ENCODE measurements at places on chromosomes 2 and 18. TPM values are rescaled to one million over a fixed set of nuclear protein-coding genes. Genes with fewer than 3 reads are reported as not detected.

GEN1 gene
- polyA plus RNA-seq = 10.3 TPM

SERPINB7 gene
- 0.47 TPM for polyA plus RNA-seq

STAT4 gene
- 11.7 TPM for polyA plus RNA-seq

TEX44 gene
- polyA plus RNA-seq = not detected

PECR gene
- polyA plus RNA-seq = 45.6 TPM

ESCO1 gene
- 30.3 TPM for polyA plus RNA-seq

ATP6V1B1 gene
- 67.3 TPM for polyA plus RNA-seq

FSIP2 gene
- 3.5 TPM for polyA plus RNA-seq

CKAP2L gene
- 15.8 TPM for polyA plus RNA-seq

TGFA gene
- 15.8 TPM for polyA plus RNA-seq

GRCh38 chr2:236968880-236969534, 116.7 kb upstream of the COPS8 start:
- DNase-seq = no peak

DNA sequence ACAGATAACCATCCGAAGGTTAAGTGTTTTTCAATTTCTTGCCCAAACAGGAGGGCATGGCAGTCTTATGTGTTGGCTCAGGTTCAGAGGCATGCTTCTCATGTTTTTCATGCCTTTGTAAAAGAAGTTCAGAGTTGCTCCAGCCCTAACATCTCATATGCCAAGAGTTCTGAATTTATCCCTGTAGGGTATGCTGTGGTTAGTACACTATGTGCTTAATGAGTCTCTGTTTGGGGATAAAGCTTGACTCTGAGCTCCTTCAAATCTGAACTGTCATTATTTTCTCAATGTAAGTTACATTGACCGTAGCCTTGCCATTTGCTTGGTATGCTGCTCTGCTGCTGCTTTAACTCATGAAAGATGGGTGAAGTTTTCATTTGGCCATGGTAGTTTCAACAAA, 67.9 kb upstream of the PNPT1 start:
- no peak for DNase-seq

- no peak for DNase-seq
Observed at GRCh38 chr2:28977176-28977875, 3.8 kb upstream of the TOGARAM2 start.

GRCh38 chr2:108080177-108080576, 93.9 kb downstream of the SLC5A7 start:
- DNase-seq = no peak

- DNase-seq = no peak
Observed at GRCh38 chr2:143558665-143559064, 429.4 kb downstream of the ARHGAP15 start.

DNA sequence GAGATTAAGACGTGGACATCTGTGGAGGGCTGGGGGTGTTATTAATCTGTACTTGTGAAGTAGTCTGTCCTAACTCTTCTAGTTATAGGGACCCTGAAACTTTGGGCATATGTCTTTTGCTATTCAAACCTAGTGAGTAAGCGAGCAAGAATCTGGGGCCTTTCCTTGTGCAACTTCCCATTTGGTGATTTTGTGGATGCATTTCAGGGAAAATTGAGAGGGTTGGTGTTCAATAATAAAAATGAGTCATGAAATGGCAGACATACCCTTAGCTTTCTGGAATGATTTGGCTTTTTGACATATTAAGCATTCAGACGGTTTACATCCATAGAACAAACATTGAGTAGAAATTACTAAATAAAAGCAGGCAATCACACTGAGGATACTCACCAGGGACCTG, 17.0 kb downstream of the COL4A4 start:
- DNase-seq = no peak

- DNase-seq = no peak
Observed at GRCh38 chr2:5851410-5851809, 159.2 kb downstream of the SOX11 start.

DNA sequence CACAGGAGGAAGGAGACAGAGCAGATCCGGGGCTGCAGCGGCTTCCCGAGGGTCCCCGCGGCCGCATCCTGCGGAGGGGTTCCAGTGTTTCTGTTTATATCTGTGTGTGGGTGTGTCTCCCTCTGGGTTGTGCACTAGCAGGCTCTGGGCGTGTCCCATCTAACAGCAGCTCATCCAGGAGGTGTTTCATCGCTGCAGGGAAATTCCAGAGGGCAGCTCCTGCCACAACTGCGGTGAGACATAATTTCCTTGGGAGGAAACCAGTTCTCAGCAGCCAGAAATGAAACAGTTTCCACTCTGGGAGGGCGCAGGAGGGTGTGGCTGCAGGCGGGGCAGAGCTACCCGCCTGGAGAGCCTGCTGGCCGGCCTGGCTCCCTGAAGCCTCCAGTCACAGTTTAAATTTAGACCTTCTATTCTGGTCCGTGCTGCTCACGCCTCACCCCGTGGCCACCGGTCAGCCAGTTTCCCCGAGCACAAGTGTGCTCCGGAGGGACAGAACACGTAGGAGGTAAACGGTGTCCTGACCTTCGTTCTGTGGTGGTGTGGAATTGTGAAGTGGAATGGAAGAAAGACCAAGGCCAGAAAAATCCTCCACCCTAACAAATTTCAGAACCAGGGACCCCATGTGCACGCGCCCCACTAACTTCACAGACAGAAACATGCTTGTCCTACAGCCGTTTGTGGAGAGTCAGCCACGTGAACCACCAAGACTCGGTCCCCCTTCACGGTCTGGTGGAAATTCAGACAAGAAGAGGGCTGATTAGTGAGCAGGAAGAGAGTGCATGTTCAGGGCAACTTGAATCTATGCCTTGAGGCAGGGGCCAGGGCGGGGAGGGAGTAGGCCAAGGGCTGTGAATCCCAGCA, 50.2 kb downstream of the TEX44 start:
- no peak for DNase-seq

- DNase-seq = no peak
Observed at GRCh38 chr2:141201016-141201565, 929.7 kb downstream of the LRP1B start.

DNA sequence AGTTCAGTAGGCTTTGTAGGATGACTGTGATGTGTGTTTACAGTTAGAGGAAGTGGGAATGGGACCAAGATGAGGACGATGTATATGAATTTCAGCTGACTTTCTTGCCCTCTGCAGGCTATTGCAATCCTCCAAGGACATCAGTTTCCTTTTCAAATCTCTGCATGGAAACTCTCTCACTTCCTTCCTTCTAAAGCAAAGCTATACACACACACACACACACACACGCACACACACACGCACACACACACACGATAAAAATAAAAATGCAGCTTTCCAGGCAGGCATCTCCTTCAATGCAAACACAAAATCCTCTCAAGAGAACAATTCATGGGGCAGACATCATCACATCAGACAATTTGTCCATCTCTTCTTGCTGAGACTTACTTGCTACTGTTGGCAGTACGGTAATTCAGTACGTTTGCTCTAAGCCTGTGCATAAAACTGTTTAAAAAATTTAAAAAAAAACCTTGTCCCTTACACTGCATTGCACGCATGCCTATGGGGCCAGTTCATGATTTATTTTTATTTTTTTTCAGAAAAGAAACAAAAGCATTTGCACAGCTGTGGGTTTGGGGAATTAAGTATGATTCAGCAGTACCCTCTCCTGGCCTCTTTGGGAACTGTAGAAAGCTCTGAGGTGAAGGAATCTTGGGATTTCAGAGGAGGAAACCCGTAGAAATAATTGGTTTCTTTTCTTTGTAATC, 27.1 kb upstream of the ICOS start:
- DNase-seq = peak; percentile 54

DNA sequence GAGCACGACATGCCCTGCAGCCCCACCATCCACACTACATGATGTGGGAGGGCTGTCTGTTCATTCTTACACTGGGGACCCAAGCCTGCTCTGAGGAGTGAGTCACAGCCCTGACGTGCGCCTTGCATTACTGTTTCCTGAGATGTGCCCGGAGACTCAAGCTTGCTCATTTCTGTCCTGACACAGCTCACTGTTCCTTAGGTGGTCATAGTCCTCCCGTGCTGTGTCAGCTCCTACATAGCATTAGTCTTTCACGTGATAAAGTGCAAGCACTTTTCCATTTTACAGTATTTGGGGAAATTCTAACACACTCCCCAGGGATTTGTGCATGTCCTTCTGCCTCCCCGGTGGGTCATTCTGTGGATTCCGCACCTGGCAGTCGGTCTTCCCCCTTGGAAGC, 46.2 kb upstream of the TRIM43B start:
- no peak for DNase-seq

DNA sequence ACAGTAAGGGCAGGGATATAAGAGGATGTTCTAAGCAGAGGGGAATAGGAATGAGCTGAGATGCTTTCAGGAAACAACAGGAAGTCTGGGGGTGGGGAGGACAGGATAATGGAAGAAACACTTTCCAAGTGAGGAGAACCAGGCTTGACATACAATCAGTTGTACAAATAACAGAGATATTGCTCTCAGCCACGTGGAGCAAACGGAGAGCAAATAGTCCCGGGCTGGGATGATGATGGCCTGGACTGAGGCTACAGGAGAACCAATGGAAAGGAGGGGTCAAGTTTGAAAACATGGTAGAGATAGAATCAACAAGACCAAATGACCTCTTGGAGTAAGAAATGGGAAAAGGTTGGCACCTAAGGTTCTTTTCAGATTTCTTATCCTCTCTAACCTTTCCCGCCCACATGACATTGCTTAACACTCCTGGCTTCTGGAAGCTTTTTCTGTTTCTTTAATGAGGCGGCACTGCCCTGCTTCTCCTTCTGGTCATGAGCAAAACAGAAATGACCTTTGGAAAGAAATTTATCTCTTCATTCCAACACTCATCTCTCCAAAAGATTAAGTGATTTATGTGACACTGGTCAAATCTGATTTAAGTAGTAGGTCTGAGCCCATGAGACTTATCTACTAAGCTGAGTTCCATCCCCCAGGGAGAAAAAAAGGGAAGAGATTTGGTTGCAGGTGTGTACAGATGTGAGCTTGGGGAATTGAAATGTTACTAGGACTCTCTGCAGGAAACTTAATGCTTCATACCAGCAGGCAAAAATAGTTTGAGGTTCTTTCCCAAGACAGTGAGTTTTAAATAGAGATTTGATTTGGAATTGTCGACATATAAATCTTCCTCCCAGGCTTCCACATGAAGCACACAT, 442.9 kb upstream of the HNRNPA3 start:
- DNase-seq = no peak

DNA sequence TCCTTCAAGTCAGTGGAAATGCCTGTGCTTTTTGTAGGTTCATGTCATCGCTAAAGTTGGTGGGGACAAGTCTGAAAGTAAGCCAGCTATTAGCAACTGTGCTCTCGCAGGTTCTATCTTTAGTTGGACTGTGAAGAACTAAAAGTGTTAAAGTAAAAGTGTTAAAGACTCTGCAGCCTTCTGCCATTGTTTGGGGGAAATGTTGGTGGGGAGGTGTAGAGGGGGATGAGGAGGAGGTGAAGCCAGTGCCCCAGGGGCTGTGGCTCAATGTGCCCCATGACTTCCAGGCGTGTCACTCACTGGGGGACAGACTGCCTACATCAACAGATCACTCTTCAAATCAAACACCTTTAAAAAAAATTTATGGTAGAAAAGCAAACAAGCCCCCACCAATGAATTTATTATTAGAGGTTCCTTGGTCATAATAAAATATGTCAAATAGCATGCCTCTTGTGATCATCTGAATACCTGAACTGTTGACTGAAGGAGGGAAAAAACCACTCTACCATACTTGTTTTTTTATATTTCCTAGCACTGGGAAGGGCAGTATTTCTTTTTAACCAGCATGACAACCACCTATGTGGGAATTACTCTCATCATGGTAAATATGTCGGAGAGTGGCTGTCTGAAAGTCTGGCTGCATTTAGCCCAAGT, 19.3 kb downstream of the TGFA start:
- no peak for DNase-seq

DNA sequence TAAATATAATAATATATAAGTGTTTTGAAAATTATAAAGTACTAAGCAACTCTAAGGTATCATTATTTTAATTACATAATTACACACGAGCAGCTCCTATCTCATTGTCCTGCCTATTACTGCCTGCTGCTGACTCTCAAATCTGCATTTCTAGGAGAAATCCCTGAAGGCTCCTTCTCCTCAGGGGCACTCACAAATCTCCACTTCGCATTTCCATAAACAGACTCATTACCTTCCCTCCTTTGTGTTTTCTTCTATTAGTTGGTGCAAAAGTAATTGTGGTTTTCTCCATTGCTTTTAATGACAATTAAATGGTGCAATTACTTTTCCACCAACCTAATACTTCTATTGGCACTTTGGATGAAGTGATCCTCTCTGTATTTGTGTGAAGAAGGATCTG, 135.0 kb upstream of the HNMT start:
- DNase-seq = no peak

- DNase-seq = no peak
Observed at GRCh38 chr2:27798948-27799645, 27.6 kb downstream of the MRPL33 start.

DNA sequence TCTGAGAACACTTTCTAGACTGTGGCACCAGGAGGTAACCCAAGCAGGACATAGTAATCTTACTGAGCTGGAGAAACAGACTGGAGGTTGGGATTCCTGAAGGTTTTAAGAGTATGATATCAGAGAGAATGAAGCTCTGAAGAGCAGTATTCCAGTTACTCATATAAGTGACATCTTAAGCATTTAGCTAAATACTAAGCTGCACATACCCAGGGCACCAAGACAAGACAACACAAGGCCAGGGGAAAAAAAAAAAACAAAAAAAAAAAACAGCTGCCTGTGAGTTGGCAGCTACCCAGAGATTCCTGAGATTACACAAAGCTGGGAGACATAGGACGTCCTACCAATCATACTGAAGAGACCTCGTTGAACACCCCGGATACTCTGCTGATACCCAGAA, 175.8 kb downstream of the SRBD1 start:
- DNase-seq = no peak

DNA sequence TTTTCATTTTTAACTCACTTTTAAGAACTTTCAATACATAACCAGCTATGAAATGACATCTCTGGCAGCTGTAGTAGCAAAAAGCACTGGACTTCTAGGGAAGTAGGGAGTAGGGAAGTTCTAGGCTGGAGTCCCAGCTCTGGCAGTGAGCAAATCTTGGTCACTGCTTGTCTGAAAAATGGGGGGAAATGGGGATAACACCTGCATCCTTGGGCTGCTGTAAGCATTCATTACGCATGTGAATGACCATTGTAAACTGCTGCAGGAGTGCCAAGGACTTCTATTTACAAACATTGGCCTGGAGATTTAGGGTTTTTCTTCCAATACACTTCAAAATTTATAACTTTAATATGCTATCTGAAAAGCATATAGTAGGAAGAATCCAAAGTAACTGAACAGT, 972 bp upstream of the MPP4 start:
- no peak for DNase-seq

DNA sequence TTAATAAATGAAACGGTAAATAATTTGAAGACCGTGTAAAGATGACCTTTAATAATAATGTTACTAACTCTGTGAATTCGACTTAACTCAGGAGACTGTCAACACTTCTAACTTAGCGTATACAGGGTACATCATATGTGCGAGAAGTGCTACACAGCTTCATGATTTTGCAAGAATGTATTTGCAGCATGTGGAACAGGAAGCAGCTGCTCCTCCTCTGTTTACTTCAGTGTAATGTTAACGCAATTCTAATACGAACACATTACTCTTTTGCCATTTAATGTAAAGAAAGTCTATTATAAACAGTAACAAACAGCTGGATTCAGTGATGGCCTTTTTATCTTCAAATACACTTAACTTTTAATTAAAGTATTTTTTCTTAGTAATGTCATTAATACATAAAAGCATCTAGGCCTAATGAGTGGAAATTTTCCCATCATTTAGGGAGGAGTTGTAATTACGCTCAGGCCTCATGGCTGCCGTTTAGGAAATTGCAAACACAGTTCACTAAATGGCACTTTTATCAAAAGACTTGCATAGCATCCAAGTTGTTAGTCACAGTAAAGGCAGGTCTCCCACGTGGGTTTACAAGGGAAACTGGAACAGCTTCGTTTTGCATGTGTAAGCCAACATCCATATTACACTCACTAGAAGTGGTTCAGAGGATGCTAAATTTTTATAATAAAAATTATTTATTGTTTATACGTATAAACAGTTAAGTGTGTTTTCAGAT, 635.7 kb downstream of the FBXO15 start:
- DNase-seq = no peak
